ENCODE measurements at places on chromosomes 2 and 18. TPM values are rescaled to one million over a fixed set of nuclear protein-coding genes. Genes with fewer than 3 reads are reported as not detected.

GRCh38 chr2:218255446-218255845, 5.4 kb upstream of the GPBAR1 start:
- peaks cover 62% of the 10 kb centered on the region for H3K36me3 ChIP-seq
- no peak for DNase-seq
- peaks cover 36% of the 10 kb centered on the region for H3K4me1 ChIP-seq
- no peaks in the 10 kb centered on the region for H3K27me3 ChIP-seq
- H3K4me3 ChIP-seq: no peak overlapping the region

- no peaks in the 10 kb centered on the region for H3K4me1 ChIP-seq
- H3K4me3 ChIP-seq: no peak overlapping the region
- H3K27me3 ChIP-seq: no peaks in the 10 kb centered on the region
- no peaks in the 10 kb centered on the region for H3K36me3 ChIP-seq
Observed at GRCh38 chr2:133484106-133484505, 84.2 kb downstream of the NCKAP5 start.

The TBR1 gene
- total RNA-seq: not detected

DNA sequence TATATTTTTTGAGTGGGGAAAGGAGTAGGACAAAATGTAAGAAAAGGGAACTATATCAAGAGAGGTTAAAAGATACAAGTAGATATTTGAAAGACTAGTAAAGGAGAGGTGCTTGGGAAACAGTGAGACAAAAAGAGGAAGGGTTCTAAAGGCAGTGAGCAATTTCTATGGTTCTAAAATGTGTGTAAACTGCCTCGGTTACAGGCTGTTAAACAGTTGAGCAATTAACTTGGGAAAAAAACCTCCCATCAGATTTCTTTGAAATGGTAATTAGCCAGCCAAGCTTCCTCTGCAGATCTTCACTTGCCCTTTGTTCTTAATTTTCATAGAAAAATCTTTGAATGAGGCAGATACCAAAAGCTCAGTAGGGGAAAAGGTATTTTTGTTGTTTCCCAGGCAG, 238.7 kb upstream of the KCNH7 start:
- no peak for DNase-seq
- no peak overlapping the region for H3K4me3 ChIP-seq
- H3K4me1 ChIP-seq: no peaks in the 10 kb centered on the region
- H3K36me3 ChIP-seq: no peaks in the 10 kb centered on the region
- H3K27ac ChIP-seq: no peak overlapping the region

The NEB gene
- total RNA-seq: 5.4 TPM

All from natural killer cell (primary cell).